ENCODE measurements at places on chromosomes 12 and 14. TPM values are rescaled to one million over a fixed set of nuclear protein-coding genes. Genes with fewer than 3 reads are reported as not detected.

Gene SLC8B1
- 44.8 TPM for total RNA-seq

Gene TRHDE
- total RNA-seq, result 7.5 TPM

Gene CCDC175
- 0.34 TPM for total RNA-seq

Gene TMPRSS12
- not detected for total RNA-seq

GRCh38 chr14:71208702-71209357 lies 301.6 kb downstream of the PCNX1 start:
- H3K27me3 ChIP-seq, result no peaks in the 10 kb centered on the region
- no peak overlapping the region for H3K27ac ChIP-seq
- no peak for DNase-seq
- no peak overlapping the region for H3K4me3 ChIP-seq
- no peaks in the 10 kb centered on the region for H3K36me3 ChIP-seq

- no peaks in the 10 kb centered on the region for H3K4me1 ChIP-seq
- H3K27me3 ChIP-seq, result no peaks in the 10 kb centered on the region
- H3K27ac ChIP-seq, result no peak overlapping the region
- no peak for DNase-seq
Measured at GRCh38 chr14:102738373-102739189, 38.7 kb upstream of the TRAF3 start.

DNA sequence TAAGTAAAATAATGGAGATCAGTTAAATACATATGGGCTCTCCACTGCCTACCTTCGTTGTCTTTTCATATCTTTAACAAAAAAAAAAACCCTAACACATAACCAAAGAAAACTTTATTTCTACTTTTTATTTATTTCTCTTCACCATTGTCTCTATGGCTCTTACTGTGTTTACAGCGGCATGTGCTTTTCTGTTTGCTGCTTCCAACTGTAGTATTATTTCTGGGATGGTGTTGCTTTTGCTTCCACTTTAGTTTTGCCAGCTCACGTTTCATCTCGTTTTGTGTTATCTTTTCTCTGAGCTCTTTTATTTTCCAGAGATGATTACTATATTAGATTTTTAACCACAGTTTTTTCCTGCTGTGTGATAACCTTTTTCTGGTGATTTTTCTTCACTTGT lies 46.1 kb downstream of the KTN1 start:
- no peaks in the 10 kb centered on the region for H3K27me3 ChIP-seq
- H3K4me1 ChIP-seq, result no peaks in the 10 kb centered on the region
- no peak overlapping the region for H3K27ac ChIP-seq
- no peak overlapping the region for H3K4me3 ChIP-seq
- H3K36me3 ChIP-seq, result peaks cover 8% of the 10 kb centered on the region

DNA sequence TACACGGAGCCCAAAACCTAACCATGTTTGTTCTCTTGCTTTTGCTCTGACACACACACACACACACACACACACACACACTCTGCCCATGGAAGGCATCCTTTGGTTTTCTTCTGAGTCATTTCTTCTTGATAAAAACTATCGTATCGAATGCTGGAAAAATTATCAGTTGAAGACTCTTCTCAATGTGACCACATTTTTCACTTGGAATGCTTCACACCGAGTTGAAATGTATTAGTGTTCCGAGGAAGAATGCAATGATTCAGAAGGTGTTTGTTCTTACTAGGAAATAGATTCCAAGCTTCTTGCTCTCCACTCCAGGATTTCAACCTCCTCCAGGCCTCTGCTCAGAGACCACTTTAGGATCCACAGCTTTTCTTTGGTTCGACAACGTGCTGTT lies 226.3 kb downstream of the MON2 start:
- H3K36me3 ChIP-seq, result no peaks in the 10 kb centered on the region
- no peak overlapping the region for H3K4me3 ChIP-seq
- H3K4me1 ChIP-seq, result no peaks in the 10 kb centered on the region
- no peak for DNase-seq
- no peaks in the 10 kb centered on the region for H3K27me3 ChIP-seq

DNA sequence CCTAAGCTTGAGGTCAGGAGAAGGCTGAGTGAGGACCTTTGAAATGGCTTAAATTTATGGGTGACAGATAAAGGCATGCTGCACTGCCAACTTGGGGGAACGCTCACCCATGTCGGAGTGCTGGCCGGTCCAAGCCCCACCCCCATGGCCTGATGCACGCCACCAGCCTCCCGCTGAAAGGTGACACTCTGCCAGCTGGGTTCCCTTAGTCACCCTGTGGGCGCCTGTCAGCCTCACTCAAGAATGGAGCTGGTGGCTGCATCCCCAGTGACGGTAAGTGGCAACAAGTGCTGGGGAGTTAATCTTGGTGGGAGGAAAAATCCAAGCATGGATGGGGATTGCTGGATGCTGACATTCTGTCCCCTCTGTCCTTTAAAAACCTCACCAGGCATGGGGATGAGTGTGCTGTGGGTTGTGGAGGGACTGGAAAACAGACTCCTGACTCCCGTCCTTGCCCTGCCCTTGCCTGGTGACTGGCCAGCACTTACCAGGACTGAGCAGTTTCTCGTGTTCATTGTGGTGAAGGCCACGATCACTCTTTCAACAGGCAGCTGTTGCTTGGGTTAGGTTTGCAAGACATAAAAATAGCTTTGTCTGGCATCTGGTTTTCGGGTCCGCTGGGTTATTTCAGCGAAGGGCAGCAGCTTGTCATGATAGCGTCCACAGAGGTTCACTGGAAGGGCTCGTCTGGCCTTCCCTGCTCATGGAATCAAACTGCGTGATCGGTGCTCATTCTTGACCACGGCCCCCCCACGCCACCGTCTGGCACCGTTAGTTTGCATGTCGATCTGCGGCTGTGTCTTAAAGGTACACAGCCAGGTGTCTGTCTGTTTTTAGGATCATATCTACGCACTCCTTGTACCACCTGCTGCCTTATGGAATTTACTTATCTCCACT lies 15.0 kb downstream of the ACACB start:
- H3K27ac ChIP-seq, result no peak overlapping the region
- no peak for DNase-seq
- H3K4me3 ChIP-seq, result no peak overlapping the region
- H3K36me3 ChIP-seq, result peaks cover 1% of the 10 kb centered on the region

DNA sequence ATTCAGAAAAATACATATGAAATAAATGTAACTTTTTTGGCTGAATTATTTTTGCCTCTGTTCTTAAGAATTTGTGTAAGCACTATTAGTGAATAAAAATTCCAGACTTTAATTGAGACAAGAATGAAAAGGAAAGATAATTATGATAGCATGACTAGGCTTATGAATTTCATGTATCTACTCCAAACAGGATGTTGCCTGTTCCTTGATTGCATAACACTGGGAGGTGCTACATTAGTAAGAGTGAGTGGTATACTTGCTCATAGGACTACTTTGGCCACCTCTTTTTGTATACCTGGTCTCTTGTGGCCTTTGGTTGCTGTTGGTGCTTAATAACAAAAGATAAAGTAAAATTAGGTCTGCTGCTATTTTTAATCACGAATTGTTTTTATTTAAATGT lies 112.8 kb downstream of the NAV3 start:
- H3K4me1 ChIP-seq, result peaks cover 13% of the 10 kb centered on the region
- H3K36me3 ChIP-seq, result no peaks in the 10 kb centered on the region
- no peaks in the 10 kb centered on the region for H3K27me3 ChIP-seq
- DNase-seq, result peak; percentile 34
- no peak overlapping the region for H3K4me3 ChIP-seq
- no peak overlapping the region for H3K27ac ChIP-seq

GRCh38 chr14:29240066-29240465 lies 473.5 kb downstream of the FOXG1 start:
- no peaks in the 10 kb centered on the region for H3K36me3 ChIP-seq
- no peaks in the 10 kb centered on the region for H3K27me3 ChIP-seq
- H3K4me1 ChIP-seq, result peaks cover 11% of the 10 kb centered on the region

GRCh38 chr12:24560192-24560775 lies 388.6 kb downstream of the BCAT1 start:
- H3K36me3 ChIP-seq, result no peaks in the 10 kb centered on the region
- H3K4me1 ChIP-seq, result peaks cover 40% of the 10 kb centered on the region
- DNase-seq, result peak; percentile 49
- no peak overlapping the region for H3K4me3 ChIP-seq
- no peaks in the 10 kb centered on the region for H3K27me3 ChIP-seq

All from lung (tissue), 17 donors.